Activated CD4-positive, alpha-beta T cell treated with anti-CD3 and anti-CD28 coated beads, Interleukin-2, amount 50 U/mL, for 4 hours (primary cell): ENCODE measurements at places on chromosomes 7 and 10.

DNA sequence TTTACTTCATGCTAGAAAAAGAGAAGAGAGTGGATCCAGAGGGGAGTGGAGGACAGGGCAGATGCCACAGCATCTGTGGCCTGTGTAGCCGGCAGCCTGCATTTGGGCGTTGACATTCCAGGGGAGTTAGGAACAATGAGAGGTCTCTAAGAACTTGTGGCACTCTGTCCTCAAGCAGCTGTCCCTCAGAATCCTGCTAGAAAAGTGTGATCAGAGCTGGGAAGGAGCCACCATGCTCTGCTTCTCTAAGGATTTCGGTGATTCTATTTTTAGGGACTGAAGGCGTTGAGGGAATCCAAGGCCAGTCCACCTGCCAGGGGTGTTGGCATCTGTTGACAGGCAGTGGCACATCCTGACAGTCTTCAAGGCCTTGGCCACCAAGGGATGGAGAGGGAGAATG is 7.6 kb downstream of the LRIT2 start:
- no peak for DNase-seq

- no peak for DNase-seq
These were observed 196.1 kb upstream of the GALNT17 start for GRCh38 chr7:70935854-70936253.

DNA sequence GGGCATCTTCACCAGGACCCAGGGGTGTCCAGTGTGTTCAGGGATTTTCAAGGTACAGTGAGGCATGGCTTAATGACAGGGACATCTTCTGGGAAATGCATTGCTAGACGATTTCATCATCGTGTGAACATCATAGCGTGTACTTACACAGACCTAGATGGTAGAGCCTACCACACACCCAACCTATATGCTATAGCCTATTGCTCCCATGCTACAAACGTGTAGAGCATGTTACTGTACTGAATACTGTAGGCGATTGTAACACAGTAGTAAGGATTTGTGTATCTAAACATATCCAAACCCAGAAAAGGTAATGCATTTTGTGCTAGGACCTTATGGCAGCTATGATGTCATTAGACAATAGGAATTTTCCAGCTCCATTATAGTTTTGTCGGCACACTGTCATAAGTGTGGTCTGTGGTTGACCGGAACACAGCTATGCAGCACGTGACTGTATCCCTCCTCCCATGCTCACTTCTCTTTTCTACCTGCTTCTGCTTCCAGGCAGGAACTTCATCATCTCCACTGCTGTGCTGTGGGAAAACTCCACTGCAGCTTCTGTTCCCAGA is 416.2 kb upstream of the NFE2L3 start:
- no peak for DNase-seq

GRCh38 chr7:141094336-141095070 is 20.6 kb downstream of the TMEM178B start:
- DNase-seq, result no peak
